ENCODE measurements at places on chromosomes 1 and 21.

DNA sequence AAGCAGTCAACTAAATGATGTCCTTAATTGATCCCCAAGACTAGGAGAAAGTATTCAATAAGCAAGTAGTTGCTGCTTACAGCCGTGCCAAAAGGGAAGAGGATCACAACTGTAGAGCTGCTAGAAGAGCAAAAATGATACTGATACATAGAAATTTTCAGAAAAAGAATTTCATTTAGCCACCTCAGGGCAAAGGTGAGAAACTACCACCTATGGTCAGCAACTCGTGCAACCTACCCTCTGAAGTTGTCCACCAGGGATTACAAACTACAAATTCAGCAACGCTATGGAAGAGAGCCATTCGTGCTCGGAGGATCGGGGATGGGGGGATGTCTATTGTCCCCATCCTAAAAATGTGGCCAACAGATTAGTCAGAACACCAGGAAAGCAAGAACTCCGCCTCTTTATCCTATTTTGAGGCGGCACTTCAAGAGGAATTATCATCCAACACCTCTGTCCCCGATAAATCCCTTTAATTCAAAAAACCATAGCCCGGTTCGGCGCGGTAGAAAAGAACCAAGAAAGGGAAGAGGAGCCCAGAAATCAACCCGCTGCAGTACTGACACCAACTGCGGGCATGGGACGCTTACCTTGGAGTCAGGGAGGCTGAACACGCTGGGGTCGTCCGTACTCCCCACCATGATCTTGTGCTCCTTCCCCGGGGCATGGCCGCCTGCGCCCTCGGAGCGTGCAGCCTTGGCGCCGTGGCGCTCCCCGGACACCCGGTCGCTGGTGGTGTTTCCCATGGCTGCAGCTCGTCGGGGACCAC is 687 bp downstream of the PRKAB2 start:
- DNase-seq = no peak

GRCh38 chr1:198197285-198197684 is 40.5 kb downstream of the NEK7 start:
- DNase-seq = no peak

GRCh38 chr1:199399996-199400724 is 627.4 kb upstream of the NR5A2 start:
- no peak for DNase-seq

- DNase-seq = no peak
These were observed 212.4 kb upstream of the USP24 start for GRCh38 chr1:55427606-55428005.

DNA sequence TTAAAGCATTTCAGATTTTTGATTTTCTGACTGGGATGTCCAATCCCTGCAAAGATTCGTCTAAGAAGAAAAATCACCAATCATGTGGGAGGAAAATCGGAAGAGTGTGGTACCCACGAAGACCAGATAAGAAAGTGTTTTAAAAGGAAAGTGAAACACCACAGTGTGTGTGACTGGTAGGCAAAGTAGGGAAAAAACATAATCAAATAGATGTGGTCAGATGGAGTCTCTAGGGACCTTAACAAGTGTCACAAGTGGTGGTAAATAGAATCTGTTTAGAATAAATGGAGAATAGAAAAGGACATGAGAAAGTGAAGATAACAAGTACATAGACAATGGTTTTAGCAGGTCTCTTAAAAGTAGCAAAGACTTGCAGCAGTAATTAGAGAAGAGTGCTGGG is 154.6 kb downstream of the SLC30A10 start:
- DNase-seq = no peak

- DNase-seq = peak; percentile 72
These were observed 44.9 kb upstream of the CYP2J2 start for GRCh38 chr1:59971464-59971911.

- DNase-seq = no peak
These were observed 40.6 kb upstream of the DUSP10 start for GRCh38 chr1:221782477-221782876.

GRCh38 chr21:41772351-41773080 is 5.7 kb upstream of the RIPK4 start:
- no peak for DNase-seq

DNA sequence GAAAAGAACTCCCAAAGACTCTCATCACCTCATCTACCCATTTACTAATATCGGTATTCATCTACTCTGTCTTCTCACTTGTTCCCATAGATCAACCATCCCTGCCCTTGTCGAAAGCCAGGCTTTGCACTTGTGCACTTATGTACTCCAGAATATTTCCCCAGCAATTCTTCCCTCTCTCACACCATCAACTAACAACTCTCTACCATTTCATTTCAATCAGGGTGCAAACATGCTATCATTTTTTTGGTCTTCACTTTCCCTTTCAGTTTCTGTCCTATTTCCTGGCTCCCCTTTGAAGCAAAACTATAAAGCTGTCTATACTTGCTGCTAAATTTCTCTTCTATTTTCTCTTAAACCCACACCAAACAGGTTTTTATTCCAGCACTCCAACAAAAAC is 6.7 kb downstream of the C1orf105 start:
- DNase-seq = no peak

All from SHP77 (cell line).